Prostate gland (tissue), 2 donors: ENCODE measurements at places on chromosomes 7 and 10. TPM values are rescaled to one million over a fixed set of nuclear protein-coding genes. Genes with fewer than 3 reads are reported as not detected.

- no peak overlapping the region for H3K4me3 ChIP-seq
- no peaks in the 10 kb centered on the region for H3K27me3 ChIP-seq
- H3K4me1 ChIP-seq = no peaks in the 10 kb centered on the region
- H3K36me3 ChIP-seq = no peaks in the 10 kb centered on the region
- H3K27ac ChIP-seq = no peak overlapping the region
Observed at GRCh38 chr7:67364441-67365017, 367.9 kb downstream of the TYW1 start.

DNA sequence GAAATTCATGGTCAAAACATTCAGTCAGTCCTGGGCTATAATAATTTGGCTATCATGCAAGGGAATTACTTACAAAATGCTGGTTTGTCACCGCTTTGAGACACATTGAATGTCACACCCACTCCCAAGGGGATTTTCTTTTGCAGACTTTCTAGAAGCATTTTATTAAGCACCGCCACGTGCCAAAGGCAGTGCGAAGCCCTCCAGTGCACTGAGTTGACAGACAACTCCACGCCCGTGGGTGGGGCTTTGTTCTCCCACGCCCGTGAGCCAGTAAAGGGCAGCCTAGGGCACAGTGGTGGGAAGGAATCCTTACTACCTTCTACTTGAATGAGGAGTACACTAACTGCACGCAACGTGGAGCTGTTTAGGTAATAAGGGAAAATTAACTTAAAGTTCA, 515.8 kb downstream of the KCNMA1 start:
- no peaks in the 10 kb centered on the region for H3K36me3 ChIP-seq
- no peaks in the 10 kb centered on the region for H3K4me1 ChIP-seq
- no peak for DNase-seq
- no peak overlapping the region for H3K4me3 ChIP-seq
- H3K27ac ChIP-seq = no peak overlapping the region

- no peak overlapping the region for H3K4me3 ChIP-seq
- H3K27me3 ChIP-seq = no peaks in the 10 kb centered on the region
- H3K36me3 ChIP-seq = no peaks in the 10 kb centered on the region
- peaks cover 5% of the 10 kb centered on the region for H3K4me1 ChIP-seq
- H3K27ac ChIP-seq = no peak overlapping the region
Observed at GRCh38 chr10:71854031-71854430, 3.0 kb upstream of the PSAP start.

DNA sequence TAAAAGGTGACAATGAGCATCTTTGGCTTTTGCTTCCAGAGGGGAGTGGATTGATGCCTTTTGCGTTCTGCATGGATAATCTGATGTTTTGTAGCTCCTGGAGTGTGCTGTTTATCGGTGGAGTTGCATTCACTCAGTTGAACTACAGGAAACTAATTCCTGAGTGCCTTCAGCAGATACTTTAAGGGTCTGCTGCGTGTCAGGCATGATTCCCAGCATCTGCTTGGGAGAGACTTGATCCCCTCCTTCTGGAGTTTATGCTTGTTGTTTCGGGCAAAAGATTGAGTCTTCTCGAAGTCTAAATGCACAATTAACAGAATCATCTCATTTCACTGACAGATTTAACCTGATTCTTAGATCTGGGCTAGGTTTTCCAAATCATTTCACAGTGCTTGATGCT, 46.2 kb downstream of the CELF2 start:
- no peaks in the 10 kb centered on the region for H3K27me3 ChIP-seq
- H3K36me3 ChIP-seq = no peaks in the 10 kb centered on the region
- H3K4me1 ChIP-seq = no peaks in the 10 kb centered on the region
- no peak overlapping the region for H3K27ac ChIP-seq
- DNase-seq = no peak

- no peak for DNase-seq
- H3K27me3 ChIP-seq = no peaks in the 10 kb centered on the region
- H3K4me1 ChIP-seq = no peaks in the 10 kb centered on the region
- H3K4me3 ChIP-seq = no peak overlapping the region
- H3K36me3 ChIP-seq = no peaks in the 10 kb centered on the region
Observed at GRCh38 chr7:121578669-121579068, 182.6 kb upstream of the FAM3C start.

DNA sequence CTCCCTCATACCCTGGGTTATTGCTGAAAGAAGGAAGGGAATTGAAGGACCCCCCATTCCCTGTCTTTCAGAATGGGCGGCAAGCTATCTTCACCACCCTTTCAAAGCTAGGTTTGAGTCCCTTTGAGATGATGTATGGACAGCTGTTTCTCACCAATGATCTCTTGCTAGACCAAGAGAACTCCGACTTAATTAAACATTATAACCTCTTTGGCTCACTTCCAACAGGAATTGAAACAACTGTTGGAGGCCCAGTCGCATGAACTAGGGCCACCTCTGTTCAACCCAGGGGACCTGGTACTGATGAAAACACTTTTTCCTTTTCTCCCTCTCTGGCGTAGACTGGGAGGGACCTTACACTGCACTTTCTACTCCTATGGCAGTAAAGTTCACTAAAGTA, 110.6 kb downstream of the ITGB8 start:
- no peak for DNase-seq
- H3K27ac ChIP-seq = no peak overlapping the region
- H3K27me3 ChIP-seq = no peaks in the 10 kb centered on the region
- no peak overlapping the region for H3K4me3 ChIP-seq
- no peaks in the 10 kb centered on the region for H3K36me3 ChIP-seq

DNA sequence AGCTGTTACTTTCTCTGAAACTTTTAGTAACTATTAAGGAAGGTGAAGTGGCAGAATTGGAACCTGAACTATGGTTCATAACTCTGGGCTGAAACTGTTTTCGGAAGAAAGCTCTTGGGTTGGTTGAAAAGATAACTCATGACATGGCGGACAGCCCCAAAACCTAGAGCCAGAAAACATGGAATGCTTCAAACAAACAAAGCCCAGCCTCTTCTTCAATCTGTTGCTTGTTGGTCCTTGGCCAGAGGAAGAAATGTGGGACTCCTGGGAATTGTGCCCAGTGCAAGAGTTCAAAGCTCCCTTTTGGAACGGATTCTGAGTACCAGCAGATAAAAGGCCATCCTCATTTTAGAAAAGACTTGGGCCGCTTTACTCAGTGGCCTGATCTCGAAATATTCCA, 52.9 kb upstream of the CACNB2 start:
- H3K36me3 ChIP-seq = no peaks in the 10 kb centered on the region
- no peaks in the 10 kb centered on the region for H3K4me1 ChIP-seq
- H3K4me3 ChIP-seq = no peak overlapping the region
- H3K27me3 ChIP-seq = no peaks in the 10 kb centered on the region
- DNase-seq = no peak
- no peak overlapping the region for H3K27ac ChIP-seq

DNA sequence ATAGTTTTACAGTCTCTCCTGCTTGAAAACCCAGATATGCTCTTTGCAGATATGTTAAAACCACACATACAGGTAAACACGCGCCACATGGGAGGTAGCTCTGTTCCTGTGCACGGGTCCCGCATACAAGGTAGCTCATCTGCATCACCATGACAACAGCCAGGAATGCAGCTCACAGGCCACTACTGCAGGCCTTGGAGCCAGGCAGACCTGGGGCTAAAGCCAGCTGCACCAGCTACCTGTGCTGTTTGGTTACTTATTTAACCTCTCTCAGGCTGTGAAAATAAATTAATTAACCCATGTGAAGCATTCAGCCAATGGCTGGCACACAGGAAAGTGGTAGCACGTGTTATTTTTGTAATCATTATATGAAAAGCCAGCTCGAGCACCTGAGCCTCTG, 428.3 kb downstream of the TNS3 start:
- H3K27me3 ChIP-seq = no peaks in the 10 kb centered on the region
- H3K4me3 ChIP-seq = no peak overlapping the region
- no peak overlapping the region for H3K27ac ChIP-seq
- DNase-seq = no peak

GRCh38 chr10:11013836-11014235, 3.8 kb upstream of the CELF2 start:
- no peak overlapping the region for H3K4me3 ChIP-seq
- DNase-seq = no peak
- H3K27ac ChIP-seq = no peak overlapping the region
- no peaks in the 10 kb centered on the region for H3K4me1 ChIP-seq

GRCh38 chr10:121952226-121952625, 22.8 kb downstream of the NSMCE4A start:
- H3K27ac ChIP-seq = no peak overlapping the region
- no peak overlapping the region for H3K4me3 ChIP-seq
- H3K36me3 ChIP-seq = no peaks in the 10 kb centered on the region
- DNase-seq = no peak
- H3K27me3 ChIP-seq = no peaks in the 10 kb centered on the region

GRCh38 chr7:101857358-101857811, 40.0 kb downstream of the CUX1 start:
- peak overlapping the region; percentile 84 for H3K27ac ChIP-seq
- H3K4me1 ChIP-seq = peaks cover 10% of the 10 kb centered on the region
- H3K4me3 ChIP-seq = no peak overlapping the region
- no peaks in the 10 kb centered on the region for H3K36me3 ChIP-seq

The GRID1 gene
- 1.0 TPM for total RNA-seq

The FBH1 gene
- 75.0 TPM for total RNA-seq

The DMBT1 gene
- 4.6 TPM for total RNA-seq

The LRRC18 gene
- total RNA-seq = not detected

The PNLIP gene
- not detected for total RNA-seq

The BLVRA gene
- total RNA-seq = 30.2 TPM

The HYAL4 gene
- total RNA-seq = 1.6 TPM

The VAX1 gene
- not detected for total RNA-seq

The LHFPL3 gene
- 0.14 TPM for total RNA-seq

The AVPI1 gene
- total RNA-seq = 17.0 TPM

The SLC26A5 gene
- 3.9 TPM for total RNA-seq
